ENCODE measurements at places on chromosomes 1 and 21. TPM values are rescaled to one million over a fixed set of nuclear protein-coding genes. Genes with fewer than 3 reads are reported as not detected.
A peak's percentile ranks its signal among the peaks of the same experiment; 100 is the strongest.

Gene BTBD19
- 8.7 TPM for total RNA-seq

GRCh38 chr1:25889470-25889869 lies 14.0 kb upstream of the PAQR7 start:
- DNase-seq, result no peak

DNA sequence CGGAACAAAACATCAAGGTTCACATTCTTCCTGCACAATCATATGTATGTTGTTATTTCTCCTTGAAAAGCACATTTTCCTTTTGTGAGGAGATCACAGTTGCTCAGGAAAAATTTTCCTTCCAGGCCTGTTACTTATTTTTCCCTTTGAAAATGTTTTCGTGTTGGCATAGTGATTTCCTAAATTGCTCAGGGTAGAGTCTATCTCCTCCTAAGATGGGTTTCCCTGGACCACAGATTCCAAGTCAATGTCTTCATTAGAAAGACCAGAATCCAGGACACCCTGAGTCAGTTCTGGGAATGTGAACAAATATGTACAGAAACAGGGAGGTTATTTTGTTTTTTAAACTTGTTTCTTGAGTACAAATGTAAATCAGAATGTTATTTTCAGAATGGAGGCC lies 94.3 kb upstream of the C1orf105 start:
- DNase-seq, result no peak

DNA sequence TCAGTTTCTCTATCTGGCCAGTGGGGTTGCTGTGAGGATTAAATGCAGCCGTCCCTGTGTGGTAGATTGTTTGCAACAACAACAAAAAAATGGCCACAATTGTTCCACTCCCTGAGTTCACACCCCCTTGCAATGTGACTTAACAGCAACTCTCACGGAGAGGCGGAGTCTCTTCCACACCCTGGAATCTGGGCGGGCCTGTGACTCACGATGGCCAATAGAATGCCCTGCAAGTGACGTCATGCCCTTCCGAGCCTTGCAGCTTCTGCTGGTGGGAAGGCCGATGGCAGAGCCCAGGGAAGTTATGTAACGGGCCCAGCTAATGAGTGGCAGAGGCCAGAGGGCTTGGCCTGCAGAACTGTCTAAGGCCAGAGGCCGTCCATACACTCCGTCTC lies 87.9 kb downstream of the RIPK4 start:
- peak; percentile 95 for DNase-seq

GRCh38 chr1:32329931-32330466 lies 6.0 kb downstream of the MARCKSL1 start:
- no peak for DNase-seq

GRCh38 chr1:227227761-227228160 lies 90.5 kb downstream of the CDC42BPA start:
- no peak for DNase-seq

All from ureter (tissue), 1 donor.